ENCODE measurements at places on chromosomes 5 and 9.

GRCh38 chr5:180668835-180669596 is 19.6 kb upstream of the FLT4 start:
- DNase-seq: no peak

DNA sequence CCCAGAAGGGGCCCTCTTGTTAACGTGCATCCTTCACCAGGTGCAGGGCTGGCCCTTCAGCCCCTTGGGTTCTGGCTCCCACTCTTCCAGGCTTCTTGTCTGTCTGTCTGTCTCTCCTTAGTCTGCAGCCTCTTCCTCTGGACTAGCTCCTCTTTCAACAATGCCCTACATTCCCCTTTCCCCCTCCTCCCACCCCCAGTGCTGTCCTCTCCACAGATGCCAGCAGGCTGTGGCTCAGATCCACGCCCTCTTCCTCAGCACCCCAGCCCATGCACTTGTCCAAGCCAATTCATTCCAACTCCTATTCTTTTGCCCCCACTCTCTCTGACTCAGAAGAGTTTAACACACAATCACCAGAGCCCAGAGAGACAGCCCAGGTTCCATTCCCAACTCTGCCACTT is 45.2 kb upstream of the ALDH1B1 start:
- DNase-seq: no peak

DNA sequence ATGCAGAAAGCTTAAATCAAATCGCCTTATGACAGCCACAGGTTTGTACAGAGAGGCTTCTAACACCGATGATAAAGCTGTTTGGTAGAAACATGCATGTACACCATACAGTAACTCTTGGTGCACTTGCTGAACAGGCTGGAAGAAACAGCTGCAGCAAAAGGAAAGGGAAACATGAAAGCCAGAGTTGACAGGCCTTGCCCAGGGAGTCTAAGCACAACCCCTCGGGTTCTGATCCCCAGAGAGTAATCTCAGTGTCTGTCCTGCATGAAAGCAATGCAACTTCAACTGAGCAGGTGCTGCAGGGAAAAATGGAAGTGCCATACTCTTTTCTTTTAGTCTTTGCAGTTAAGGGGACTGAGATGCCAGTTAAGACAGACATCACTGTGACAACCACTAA is 419.9 kb downstream of the BNC2 start:
- no peak for DNase-seq

DNA sequence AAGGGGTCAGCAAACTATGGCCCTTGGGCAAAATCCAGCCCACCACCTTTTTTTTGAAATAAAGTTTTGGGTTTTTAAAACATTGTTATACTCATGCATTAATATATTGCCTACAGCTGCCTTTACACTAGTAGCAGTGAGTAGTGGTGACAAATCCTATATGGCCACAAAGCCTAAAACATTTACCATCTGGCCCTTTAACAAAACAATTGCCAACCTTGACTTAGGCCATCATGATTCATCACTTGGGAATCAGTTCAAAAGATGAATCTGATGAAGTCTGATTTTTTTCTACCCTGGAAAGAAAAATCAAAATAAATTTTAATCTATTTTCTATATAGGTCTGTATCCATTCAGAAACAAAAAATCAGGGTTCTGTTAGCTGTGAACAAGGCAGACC is 484.9 kb downstream of the BNC2 start:
- DNase-seq: no peak

GRCh38 chr9:131169563-131170240 is 44.3 kb downstream of the NUP214 start:
- DNase-seq: no peak

DNA sequence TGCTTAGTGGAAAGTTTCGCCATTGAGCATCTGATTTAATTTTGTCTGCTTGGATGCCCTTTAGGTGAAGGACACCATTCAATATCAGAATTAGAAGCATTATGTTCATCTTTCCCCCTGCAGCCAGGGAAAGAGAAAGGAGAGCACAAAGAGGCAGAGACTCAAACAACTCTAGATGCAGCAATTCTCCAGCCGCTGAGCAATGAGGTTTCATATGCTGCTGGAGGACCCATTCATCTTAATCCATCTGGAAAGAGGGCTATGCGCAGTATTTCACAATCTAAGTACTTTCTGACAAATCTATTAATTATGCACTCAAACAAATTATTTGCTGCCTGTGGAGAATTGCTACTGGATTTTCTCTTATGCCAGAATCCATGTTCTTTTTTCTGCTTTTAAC is 527.0 kb upstream of the TUSC1 start:
- DNase-seq: no peak

GRCh38 chr5:60141119-60141518 is 247.6 kb upstream of the PDE4D start:
- DNase-seq: no peak

DNA sequence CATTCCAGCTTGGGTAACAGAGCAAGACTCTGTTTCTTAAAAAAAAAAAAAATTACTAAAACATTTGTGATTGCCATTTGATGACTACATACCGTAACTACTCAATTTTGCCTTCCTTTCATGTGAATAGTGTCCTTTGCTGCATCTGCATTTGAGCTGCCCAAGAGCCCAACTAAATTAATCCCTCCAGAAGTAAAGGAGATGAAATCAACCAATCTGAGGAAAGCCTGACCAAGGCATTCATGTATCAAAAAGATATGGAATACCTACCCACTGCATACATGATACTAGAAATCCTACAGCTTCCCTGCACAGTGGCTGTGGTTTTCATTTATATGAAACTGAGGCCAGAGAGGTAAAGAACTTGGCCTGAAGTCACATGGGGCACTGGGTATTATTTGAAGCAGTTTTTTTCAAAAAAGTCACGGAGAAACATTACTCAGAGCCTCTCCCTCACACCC is 177.5 kb downstream of the AOPEP start:
- DNase-seq: no peak

GRCh38 chr9:113428062-113428615 is 17.6 kb downstream of the C9orf43 start:
- no peak for DNase-seq

- no peak for DNase-seq
Measured at GRCh38 chr9:109458453-109459211, 39.5 kb downstream of the PTPN3 start.

DNA sequence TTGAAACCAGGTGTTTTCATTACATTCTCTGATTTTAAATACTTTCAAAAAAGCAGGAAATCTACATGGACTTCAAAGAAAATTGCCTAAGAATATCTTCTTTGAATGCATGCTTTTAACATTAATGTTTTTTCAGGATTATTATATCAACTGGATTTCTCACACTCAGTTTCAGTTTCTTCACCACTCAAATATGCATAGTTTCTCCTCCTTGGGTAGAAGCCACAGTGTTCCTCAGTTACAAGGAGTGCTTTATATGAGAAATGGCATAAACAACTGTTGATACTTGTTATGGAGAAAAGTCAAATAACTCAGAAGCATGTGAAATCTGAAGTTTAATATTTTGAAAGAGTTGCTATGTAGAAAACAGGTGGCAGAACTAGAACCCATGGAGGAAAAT is 196.9 kb downstream of the DMRTA1 start:
- no peak for DNase-seq

DNA sequence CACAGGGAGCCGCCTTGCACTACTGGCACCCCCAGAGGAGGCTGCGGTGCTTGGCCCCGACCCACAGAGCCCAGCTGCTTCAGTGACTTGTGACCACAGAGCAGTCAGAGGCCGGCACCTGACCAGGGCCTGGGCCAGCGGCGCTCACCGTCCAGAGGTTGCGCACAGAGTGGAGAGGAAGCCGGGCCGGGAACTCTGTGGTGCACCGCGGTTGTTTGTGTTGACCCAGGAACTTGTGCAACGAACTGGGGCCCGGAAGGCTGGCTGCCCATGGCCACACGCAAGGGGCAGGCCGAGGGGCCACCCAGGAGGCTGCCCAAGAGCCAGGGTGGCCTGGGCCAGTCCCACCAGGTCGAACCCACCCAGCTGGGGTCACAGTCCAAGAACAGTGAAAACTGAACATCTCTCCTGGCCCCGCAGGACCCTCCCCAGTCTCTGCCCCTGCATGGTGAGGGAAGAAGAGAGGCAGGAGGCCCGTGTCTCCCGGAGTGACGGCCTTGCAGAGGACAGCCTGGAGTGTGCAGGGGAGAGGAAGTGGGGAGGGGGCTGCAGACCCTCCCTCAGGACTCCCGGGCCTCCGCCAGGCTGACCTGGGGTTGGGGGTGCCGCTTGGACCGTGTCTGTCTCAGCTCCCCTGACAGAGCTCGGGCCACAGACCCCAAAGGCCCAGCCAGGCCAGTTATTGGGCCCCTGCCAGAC is 42.8 kb upstream of the EGFL7 start:
- DNase-seq: no peak

DNA sequence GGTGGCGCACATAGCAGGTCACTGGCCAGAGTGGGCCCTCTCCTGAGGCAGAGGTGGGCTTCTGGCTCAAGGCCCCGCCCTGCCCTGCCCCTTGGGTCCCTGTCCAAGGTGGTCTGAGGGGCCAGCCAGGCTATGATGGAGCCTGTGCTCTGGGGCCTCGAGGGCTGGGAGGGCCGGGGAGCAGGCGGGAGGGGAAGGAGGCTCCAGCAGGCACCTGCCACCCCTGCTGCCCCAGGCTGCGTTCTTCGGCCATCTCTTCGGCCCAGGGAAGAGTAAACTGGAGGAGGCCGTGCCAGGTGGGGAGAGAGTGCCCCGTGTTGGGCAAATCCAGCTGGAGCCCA is 14.6 kb downstream of the FIBCD1 start:
- DNase-seq: no peak

DNA sequence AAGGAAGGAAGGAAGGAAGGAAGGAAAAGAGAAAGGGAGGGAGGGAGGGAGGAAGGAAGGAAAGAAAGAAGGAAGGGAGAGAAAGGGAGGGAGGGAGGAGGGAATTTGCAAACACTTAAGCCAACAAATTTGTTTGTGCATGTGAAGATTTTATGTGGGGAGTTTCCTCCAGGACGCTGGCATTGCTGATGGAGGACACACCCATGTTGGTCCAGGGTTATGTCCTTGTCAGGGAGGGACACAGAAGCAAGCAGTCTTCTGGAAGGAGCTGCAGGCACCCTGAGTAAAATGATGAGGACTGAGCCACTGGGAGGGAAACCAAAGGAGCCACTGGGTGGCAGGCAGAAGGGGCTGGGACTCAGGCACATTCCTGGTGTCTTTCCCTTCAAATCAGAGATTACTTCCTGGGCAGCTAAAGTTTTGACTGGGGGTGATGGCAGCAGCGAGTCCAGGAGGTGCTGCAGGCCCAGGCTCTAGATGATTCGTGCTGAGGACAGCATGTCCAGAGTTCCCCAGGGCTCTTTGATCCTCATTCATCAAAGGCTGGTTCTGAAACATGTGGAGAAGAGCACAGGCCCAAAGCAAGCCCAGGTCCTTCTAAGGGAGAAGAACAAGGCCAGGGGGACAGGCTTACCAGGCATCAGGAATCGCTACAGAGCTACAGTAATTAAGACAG is 109.2 kb downstream of the PAX5 start:
- DNase-seq: no peak
